Activated CD8-positive, alpha-beta memory T cell treated with anti-CD3 and anti-CD28 coated beads, Interleukin-2, amount 50 U/mL, for 48 hours (primary cell): ENCODE measurements at places on chromosomes 6 and 20.
A peak's percentile ranks its signal among the peaks of the same experiment; 100 is the strongest.

GRCh38 chr6:17007749-17008148 is 94.1 kb upstream of the STMND1 start:
- no peak for DNase-seq

DNA sequence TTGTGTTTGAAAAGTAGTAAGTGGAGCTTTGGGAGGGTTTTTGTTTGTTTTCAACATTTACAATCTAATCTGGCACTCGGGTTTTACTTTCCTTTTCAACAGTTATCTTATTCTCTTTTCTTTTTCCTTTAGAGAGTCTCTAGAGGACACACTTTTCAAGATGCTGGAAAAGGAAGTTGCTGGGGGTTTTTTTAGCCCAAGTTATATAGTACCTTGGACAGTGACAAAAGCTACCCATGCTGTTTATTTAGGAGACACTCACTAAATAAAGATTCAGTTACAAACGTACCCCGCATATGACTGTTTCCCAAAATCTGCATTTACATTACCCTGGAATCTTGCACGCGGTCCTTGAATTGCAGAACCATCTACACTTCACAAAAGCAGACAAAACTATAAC is 78.8 kb downstream of the MAP7 start:
- no peak for DNase-seq

DNA sequence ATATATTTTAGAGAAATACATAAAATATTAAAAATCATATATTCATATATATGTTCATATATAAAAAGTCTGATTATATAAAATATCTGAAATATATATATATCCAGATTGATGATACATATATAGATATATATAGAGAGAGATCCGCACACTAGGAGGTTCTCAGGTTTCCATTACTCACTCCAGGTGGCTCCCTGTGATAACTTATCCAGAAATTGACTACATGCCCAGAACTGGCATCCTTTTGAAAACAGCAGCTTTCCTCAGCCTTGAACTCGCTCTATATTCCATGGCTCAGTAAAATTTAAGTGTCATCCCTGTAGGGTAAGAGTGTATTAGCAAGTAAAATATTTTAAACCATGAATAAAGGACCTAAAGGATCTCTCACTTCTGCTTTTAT is 206.8 kb downstream of the TINAG start:
- no peak for DNase-seq

DNA sequence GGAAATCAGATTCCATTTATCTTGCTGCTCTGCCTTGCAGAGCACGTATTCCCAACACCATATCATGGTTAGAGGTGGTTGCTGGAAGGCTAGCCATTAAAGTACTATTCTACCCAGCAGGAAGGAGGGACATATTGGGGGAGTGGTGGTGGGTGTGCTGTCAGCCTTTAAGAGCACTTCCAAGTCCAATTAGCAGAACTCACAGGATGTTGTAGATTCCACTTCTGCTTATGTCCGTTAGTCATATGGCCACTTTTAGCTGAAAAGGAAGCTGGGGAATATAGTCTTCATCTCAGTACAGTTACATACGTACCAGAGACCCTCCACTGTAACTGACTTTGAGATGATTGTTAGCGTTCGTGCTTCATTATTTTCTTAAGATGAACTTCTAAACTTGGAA is 94.4 kb downstream of the SAMD3 start:
- no peak for DNase-seq

DNA sequence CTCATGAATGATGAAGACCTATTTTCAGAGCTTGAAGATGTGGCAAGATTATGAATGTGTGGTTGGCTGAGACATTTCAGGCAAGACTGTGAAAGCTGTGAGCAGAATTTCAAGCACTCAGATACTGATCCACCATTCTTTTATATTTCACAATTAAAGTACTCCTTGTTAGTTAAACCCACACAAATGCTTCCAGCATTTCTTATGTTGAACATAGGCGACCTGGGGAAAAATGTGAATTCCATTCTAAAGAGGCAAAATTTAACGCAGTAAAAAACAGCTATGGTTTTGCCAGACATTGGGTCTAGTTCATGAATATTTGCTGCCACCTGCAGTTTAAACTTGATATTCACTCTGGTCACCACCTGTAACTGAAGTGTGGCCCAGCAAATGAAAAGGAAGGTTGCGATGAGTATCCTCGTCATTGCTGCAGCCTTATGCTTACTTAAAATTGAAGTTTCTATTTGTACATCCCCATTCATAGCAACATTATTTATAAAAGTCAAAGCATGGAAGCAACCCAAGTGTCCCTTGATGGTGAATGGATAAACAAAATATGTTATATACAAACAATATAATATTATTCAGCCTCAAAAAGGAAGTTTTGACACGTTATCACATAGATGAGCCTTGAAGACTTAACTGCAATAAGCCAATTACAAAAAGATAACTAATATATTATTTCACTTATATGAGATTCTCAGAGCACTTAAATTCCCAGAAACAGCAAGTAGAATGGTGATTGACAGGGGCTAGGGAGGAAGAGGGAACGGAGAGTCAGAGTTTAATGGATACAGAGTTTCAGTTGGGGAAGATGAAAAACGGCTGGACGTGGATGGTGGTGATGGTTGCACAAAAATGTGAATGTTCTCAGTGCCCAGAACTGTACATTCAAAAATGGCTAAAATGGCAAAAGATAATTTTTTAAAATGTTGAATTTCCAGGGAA is 32.4 kb upstream of the FAM184A start:
- DNase-seq = no peak

DNA sequence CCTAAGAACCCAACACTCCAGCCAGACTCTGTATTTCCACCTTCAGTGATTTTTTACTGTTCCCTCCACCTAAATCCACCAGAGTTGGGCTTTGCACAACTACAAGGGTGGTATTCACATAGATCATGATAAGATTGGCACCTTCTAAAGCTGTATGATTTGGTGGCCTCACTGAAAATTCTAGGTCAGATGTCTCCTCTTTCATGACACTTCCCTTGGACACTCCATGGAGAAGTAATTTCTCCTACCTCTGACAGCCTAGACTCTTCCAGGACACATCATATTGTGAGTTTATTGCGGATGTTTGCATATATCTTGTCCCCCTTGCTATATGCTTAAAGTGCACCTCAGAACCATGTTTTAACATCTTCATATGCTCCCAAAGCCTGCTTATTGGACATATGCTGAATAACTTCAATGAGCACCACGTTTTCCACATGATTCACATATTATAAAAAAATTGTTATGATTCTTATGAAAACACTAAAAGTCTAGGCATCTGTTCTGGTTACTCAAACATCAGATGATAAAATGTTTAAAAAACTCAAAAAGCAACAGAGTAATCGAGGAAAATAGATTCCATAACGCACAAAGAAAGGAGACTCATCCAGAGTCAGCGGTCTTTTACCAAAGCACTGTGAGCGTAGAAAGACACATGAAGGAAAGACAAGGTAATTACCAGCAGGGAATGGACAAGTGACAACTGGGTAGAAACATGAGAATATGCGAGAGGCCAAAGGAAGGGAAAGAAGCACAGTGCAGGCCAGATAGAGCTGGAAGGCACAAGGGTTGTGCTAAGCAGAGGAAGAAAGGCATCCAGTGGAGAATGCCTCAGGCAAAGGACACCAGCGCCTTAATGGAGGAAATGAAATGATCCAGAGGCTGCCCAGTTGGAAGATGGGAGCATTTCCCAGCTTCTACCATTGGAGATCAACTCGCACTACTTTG is 46.5 kb downstream of the KIF16B start:
- no peak for DNase-seq

- no peak for DNase-seq
These were observed 180.7 kb upstream of the PRSS16 start for GRCh38 chr6:27066802-27067201.

GRCh38 chr6:73081955-73082354 is 143.3 kb downstream of the KHDC1L start:
- no peak for DNase-seq

DNA sequence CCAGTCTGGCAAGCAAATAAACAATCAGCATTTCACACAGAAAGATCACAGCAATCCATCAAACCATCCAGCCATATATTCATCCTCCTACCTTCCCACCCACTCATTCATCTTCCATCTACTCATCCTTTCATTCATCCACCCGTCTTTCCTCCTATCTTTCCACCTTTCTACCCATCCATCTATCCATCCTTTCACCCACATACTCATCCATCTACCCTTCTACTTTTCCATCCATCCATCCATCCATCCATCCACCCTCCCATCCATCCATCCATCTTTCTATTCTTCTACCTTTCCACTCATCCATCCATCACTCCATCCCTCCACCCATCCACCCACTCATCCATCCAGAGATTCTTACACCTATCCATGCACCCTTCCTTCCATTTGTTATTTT is 49.3 kb downstream of the KIAA0319 start:
- no peak for DNase-seq

GRCh38 chr20:38145729-38146075 is 19.4 kb downstream of the TGM2 start:
- DNase-seq = no peak

GRCh38 chr20:34512266-34512954 is 3.8 kb upstream of the DYNLRB1 start:
- no peak for DNase-seq

GRCh38 chr20:36917240-36917639 is 34.3 kb downstream of the SAMHD1 start:
- DNase-seq = no peak

GRCh38 chr6:117072134-117072533 is 193.2 kb upstream of the VGLL2 start:
- DNase-seq = no peak

DNA sequence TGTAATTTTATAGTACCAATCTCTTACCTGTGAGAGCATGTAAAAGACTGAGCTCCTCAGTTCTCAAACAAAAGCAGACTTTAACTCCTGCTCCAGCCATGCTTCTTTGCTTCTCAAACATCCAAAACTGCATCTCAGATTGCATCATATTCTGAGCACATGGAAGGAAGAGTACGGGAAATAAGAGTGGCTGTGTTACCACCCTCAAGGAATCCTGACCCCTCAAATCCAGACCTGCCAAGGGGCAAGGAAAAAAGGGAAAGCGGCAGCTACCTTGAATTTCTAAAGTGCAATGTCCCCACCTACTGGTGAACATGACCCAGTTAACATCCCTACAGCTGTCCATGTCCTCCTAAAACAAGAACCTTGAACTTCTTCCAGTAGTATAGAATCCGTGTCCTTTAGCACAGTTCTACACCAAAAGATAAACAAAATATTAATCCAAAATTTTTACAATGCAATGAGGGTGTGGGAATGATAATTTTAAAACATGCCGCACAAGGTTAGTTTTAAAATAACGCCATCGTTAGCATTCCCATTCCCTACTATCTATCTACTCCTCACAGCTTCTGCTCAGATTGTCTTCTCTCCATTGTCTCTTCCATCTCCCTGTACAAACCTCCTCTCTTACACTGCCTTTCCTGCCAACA is 34.1 kb upstream of the HLA-DQB1 start:
- no peak for DNase-seq

DNA sequence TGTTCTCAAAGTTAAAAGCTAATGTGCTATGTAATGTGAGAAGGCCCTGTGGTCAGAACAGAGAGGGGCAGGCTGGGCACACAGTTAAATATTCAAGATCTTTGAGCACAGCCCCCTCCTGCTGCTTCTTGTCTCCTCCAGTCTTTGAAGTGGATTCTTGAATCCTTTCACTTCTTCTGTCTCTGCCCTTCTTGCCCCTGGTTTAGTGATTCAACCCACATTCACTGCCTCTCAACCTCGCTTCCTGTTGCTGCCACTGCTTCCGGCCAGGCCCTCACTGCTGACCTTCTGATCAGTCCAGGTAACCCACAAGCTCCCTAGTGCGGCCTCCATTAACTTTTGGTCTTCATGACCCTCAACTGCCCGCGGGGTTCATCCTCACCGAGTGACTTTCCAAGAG is 417.3 kb upstream of the NOX3 start:
- DNase-seq = no peak

DNA sequence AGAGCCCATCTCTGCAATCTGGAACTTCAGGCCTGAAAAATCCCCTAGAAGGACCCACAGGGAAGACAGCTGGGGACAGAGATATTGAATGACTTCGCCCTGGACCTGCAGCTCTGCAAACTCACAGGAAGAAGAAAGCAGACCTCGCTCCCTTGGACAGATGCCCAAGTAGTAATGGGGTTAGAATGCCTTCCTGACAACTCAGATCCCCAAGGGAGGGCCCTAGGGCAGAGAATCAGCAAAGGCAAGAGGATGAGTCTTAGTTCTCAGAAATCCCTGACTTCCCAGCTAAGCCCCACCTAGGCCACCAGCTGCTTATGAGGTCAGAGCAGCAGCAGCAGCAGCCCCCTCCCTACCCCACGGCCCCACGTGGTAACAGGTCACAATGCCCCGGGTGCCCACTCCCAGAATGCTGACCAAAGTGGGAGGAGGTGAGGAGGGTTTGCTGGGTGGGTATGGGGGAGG is at the start of gene C20orf141:
Gene C20orf141 (plus strand): TSS at position 401 of the 465 bp plus-strand sequence. CDS start 198 bp downstream, outside the sequence.
- DNase-seq = no peak

DNA sequence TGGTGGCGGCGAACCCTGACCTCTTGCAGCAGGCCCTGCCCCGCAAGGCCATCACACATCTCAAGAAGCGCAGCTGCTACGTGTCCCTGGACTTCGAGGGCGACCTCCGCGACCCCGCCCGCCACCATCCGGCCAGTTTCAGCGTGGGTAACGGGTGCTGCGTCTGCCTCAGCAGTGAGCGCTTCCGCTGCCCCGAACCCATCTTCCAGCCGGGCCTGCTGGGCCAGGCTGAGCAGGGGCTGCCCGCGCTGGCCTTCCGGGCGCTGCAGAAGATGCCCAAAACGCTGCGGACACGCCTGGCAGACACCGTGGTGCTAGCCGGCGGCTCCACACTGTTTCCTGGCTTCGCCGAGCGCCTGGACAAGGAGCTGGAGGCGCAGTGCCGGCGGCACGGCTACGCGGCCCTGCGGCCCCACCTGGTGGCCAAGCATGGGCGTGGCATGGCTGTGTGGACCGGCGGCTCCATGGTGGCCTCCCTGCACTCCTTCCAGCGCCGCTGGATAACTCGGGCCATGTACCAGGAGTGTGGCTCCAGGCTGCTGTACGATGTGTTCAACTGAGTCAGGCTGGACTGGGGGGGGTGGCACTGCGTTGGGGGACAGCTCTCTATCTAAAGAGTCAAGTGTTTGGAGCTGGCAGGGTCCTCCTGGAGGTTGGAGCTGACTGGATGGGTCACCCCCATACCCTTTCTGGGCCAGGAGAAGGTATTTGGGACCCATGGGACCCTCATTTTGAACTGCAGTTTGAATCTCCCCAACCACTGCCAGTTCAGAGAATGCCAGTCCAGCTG is 1.1 kb downstream of the ACTL10 start:
- peak; percentile 90 for DNase-seq
